Activated gamma-delta T cell treated with Interleukin-2 at 50 U/mL for 16 hours (primary cell): ENCODE measurements at places on chromosomes 6 and 20.

DNA sequence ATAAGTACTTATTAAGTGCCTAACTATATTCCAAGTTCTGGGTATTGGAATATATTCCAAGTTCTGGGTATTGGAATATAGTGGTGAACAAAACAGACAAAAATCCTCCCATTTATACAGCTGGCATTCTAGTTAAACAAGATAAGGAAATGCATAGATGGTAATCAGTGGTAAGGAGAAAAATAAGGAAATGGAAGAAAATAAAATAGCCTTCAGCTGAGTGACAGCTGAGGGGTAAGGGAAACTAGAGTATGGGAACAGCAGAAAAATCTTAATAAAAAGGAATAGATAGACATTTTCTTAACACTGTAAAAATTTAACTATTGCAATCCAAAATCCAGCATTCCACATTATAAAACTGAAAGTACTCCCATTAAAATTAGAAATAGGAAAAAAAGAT, 17.2 kb upstream of the WFDC10A start:
- no peak for DNase-seq

DNA sequence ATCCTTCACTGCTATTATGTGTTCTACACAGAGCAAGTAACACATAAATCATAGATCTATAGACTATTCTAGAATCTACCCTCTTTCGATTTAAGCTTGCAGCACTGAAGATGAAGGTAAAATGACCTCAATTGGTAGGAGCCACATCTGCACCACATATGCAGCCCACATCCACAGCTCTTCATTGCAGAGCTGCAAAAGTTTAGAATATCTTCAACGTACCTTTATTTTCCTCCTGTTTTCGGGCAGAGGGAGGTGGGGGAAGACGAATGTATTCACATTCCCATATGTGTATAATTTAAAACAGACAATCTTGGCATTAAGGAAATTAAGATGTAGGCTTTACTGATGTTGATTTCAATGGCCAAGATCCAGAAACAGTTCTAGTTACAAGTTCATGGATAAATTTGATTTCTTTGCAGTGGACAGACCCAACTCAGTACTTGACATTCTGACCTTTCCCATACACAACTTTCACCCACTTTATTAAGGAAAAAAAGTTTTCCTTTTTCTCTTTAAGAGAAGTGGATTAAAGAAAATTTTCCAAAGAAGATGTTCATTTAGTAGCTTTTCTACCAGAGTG, 14.0 kb downstream of the EPB41L2 start:
- no peak for DNase-seq

GRCh38 chr6:42774201-42774600, 7.7 kb upstream of the BICRAL start:
- DNase-seq: no peak

- DNase-seq: no peak
Observed at GRCh38 chr20:48277266-48277665, 492.0 kb upstream of the SULF2 start.

GRCh38 chr20:61518424-61518951, 266.4 kb downstream of the CDH4 start:
- DNase-seq: no peak

DNA sequence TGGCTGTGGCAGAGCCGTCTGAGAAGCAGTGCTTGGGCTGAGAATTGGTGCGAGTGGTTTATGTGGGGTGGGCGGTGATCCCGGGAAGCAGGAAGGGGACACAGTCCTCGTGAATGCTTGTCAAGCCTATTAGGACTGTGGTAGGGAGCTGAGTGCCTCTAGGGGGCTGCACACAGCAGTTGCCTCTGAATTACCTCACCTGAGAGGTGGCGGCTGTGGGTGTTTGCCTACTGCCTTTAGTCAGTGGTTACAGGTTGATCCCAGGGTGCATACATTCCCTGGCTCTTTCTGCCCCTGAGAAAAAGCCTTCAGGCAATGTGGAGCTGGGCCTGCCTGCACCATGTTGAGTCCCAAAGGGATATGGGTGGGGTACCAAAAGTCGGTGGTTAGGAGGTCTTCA, 5.2 kb downstream of the AP5S1 start:
- no peak for DNase-seq

DNA sequence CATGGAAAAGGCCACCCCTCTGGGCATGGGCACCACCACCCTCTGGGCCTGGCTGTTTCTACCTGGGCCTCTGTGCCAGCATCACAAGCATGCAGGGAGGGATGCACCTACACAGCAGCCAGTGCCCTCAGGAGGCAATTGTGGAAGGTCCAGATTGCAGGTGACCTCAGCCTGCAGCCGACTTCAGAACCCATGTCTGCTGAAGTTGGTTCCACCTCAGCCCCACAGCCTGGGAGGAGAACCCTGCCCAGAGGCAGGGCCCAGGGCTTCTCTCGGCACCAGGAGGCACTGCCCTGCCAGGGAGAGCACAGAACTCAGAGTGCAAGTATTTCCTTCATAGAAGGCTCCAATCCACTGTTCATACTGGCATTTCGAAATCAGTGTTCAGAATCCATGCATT, 149.8 kb downstream of the TTLL2 start:
- DNase-seq: no peak

GRCh38 chr6:30844118-30844535, 40.2 kb upstream of the DDR1 start:
- DNase-seq: no peak

GRCh38 chr20:58691773-58692578, 624 bp upstream of the NPEPL1 start:
- DNase-seq: no peak

GRCh38 chr6:167714152-167714551, 112.6 kb upstream of the AFDN start:
- no peak for DNase-seq

DNA sequence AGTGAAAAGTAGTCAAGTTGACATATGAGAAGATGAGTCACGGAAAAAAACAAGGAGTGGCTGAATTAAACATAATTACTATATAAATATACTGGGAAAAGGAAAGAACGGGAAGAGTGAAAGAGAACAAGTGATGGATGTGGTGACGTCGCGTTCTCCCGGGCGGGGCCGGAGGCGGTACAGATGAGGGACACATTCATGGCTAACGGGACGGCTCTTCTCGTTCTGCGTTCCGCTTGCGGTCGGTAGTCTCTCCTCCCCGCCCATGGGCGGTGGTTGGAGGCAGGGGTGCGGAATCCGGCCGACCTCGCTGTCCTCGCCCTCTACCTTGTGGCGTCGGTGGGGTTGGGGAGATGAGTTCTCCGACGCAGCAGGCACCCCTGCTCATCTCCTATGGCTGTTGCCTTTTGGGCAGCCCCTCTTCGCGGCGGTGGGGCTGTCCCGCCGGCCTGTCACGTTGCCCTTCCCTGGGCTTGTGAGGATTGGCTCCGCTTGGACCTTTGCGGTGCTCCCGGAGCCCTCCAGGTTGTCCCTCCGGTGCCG, 22.5 kb downstream of the HLA-G start:
- DNase-seq: no peak

DNA sequence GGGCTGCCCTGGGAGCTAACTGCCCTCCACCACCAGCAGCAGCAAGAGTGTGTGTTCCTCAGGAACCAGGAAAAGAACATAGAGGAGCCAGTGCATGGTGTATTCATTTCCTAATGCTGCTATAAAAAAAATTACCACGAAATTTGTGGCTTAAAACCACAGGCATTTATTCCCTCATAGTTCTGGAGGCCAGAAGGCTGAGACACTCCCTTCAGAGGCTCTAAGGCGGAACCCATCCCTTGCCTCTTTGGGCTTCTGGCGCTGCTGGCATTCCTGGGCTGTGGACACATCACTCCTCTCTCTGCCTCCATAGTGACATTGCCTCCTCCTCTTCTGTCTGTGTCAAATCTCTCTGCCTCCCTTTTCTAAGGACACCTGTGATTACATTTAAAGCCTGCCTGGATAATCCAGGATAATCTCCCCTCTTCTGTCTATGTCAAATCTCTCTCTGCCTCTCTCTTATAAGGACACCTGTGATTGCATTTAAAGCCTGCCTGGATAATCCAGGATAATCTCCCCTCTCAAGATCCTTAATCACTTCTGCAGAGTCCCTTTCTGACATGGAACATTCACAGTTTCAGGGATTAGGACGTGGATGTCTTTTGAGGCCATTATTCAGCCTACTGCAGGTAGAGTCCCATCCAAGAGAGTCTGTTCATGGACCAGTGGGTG, 54.7 kb downstream of the NDUFAF5 start:
- no peak for DNase-seq

GRCh38 chr6:143732536-143732935, 54.8 kb downstream of the PHACTR2 start:
- no peak for DNase-seq

DNA sequence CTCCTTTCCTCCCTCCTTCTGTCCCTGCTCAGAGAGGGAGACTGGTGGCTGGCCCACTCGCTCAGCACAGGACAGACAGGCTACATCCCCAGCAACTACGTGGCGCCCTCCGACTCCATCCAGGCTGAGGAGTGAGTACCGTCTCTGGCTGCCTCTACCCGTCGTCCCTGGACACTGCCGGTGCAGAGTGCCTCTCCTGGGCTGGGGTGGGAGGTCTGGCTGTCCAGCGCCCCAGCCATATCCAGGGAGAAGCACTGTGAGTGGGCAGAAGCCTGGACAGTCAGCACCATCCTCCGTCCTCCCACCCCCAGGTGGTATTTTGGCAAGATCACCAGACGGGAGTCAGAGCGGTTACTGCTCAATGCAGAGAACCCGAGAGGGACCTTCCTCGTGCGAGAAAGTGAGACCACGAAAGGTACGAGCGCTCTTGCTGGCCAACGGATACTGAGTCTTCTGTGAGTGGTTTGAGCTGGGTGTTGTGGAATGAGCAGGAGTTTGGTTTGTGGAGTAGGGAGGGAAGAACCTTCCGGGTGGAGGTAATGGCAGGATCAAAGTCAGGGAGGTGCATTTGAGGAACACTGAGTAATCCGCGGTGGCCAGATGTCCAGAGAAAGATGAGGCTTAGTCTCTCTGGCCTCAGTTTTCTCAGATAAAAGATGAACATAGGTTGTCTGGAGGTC, 48.1 kb downstream of the SRC start:
- DNase-seq: no peak

GRCh38 chr20:57440678-57441509, 49.7 kb downstream of the RBM38 start:
- no peak for DNase-seq

GRCh38 chr6:128754658-128755256, 128.2 kb upstream of the LAMA2 start:
- no peak for DNase-seq

DNA sequence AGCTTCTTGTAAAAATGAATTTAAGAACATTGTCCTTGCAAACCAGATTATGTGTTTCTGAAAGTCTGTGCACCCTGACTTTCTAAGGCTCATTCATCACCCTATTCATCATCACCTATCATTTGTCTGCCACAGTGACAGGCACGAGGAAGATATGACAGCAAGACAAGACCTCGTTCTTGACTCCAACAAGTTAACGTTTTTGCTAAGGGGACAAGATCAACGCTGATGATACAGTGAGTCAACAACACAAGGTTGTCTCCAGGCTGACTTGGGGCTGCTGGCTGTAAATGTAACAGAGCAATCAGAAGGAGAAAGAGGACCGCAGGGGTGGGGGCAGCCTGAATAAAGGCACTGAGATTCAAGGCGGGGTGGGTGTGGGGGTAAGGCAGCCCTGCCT, 94.2 kb downstream of the FOXC1 start:
- no peak for DNase-seq

DNA sequence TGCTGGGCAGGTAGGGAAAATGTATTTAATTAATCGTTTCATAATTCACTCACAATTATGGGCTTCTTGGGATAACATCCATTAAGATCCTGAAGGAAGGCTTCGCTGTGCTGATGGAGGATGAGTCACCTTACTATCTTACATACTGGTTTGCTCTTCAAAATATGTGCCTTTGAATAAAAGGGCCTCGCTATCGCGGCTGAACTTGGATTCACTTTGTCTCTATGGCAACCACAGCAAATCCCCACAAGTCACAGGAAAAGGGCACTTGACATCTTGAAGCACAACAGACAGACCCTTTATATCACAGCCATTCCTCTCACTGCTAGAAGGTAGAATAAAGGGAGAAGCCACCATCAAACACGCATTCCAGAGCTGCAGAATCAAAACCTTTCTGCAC, 141.3 kb upstream of the MYLIP start:
- DNase-seq: no peak

DNA sequence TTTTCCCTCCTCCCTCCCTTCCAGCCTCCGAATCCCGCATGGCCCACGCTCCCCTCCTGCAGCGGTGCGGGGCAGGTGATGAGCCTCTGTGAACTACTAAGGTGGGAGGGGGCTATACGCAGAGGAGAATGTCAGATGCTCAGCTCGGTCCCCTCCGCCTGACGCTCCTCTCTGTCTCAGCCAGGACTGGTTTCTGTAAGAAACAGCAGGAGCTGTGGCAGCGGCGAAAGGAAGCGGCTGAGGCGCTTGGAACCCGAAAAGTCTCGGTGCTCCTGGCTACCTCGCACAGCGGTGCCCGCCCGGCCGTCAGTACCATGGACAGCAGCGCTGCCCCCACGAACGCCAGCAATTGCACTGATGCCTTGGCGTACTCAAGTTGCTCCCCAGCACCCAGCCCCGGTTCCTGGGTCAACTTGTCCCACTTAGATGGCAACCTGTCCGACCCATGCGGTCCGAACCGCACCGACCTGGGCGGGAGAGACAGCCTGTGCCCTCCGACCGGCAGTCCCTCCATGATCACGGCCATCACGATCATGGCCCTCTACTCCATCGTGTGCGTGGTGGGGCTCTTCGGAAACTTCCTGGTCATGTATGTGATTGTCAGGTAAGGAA, at the start of gene OPRM1:
Gene OPRM1 (plus strand): TSS at position 10 of the 612 bp plus-strand sequence. CDS start 305 bp downstream, at position 315.
- peak; percentile 7 for DNase-seq

GRCh38 chr6:54958446-54958845, 111.9 kb downstream of the FAM83B start:
- no peak for DNase-seq

DNA sequence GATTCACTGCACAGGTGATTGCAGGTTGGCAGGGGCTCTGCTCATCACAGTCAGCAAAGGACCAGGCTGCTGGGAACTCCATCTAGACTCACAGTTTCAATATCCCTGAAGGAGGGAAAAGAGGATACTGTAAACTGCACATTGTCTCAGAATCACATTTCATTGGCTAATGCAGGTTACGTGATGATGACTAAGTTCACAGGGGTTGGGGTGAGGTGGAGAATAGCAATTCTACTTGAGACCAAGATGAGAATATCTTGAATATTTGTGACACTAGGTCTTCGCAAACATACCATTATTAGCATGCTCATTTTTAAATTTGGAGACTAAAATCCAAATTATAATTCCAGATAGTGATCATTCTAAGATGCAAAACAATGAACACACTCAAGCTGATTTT, 208.5 kb upstream of the CITED2 start:
- DNase-seq: no peak

DNA sequence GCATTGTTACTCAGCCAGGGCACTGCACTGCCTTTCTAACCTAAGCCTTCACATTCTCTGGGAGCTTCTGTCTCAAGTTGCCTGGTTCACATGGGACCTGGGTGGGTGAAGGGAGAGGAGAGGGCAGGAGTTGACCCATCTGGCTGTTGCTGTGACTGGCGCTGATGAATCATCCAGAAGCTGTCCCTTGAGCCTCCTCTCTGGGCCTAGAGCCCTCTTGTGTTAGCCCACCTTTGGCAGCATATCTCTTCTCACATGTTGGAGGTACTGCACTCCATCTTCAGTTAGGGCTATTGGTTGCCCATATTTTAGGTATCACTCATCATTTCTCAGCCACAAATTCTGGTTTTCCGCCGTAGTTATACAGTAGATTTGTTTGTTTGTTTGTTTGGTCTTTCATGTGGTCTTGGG, 19.8 kb downstream of the XRN2 start:
- no peak for DNase-seq

- no peak for DNase-seq
Observed at GRCh38 chr6:5031150-5031549, 27.3 kb upstream of the RPP40 start.
